ENCODE measurements at places on chromosomes 3 and 15.

DNA sequence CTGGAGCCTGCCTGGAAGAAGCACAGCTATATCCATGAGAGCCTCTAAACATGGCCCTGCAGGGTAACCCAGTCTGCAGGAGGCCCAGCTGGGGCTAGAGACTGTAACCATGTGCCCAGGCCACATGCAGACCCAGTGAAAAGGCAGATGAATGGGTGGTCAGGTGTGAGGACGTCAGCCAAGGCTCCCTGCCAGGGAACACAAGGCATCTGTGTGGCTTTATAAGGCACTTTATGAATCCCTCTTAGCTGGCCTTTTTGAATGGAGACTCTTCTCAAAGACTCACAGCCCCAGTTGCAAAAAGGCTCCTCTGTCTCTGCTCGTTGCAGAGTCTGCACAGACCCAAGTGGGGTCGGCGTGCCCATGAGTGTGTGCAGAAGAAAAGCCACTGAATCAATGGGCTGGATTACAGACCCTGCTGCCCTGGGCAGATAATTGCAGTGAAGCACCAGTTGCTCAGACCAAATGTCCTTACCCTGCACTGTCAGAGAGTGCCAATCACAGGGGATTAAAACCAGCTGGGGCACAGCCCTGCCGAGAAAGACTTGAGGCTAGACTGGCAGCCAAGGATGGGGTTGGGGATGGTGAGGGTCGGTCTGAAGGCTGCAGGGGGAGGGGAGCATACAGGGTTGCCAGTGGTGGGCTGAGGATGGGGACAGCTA lies 154.2 kb downstream of the RAB11A start:
- DNase-seq = no peak

- DNase-seq = no peak
These were observed 81.4 kb downstream of the IQSEC1 start for GRCh38 chr3:12991861-12992281.

DNA sequence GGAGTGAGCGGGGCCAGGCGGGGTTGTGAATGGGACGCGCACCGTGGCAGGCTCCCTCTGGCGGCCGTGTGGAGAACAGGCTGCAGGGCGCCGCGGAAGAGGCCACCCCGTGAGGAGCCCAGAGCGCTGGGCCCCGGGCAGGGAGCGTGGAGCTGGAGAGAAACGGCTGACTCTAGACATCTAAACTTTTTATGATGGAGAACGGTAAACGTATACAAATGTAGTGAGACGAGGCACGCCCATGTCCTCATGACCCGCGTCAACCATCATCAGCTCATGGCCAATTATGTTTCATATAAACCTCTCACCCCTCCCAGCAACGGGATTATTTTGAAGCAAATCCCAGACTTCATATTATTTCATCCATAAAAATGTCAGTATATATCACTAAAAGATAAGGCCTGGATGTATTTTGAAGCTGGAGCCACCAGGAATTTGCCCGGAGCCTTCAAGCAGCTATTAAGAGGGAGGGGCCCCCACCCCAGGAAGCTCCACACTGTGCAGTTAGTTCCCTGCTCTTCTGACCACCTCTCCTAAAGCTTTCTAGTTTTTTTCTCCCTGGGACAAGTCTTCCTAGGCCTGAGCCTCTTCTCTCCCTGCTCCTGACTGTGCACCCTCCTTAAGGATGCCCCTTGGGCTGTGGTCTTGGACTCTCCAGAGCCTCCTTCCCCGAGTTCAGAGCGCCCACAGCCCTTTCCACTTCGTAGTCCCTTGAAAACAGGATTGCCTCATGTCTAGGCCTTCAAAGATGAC lies 149.5 kb downstream of the SMAD6 start:
- peak; percentile 76 for DNase-seq

DNA sequence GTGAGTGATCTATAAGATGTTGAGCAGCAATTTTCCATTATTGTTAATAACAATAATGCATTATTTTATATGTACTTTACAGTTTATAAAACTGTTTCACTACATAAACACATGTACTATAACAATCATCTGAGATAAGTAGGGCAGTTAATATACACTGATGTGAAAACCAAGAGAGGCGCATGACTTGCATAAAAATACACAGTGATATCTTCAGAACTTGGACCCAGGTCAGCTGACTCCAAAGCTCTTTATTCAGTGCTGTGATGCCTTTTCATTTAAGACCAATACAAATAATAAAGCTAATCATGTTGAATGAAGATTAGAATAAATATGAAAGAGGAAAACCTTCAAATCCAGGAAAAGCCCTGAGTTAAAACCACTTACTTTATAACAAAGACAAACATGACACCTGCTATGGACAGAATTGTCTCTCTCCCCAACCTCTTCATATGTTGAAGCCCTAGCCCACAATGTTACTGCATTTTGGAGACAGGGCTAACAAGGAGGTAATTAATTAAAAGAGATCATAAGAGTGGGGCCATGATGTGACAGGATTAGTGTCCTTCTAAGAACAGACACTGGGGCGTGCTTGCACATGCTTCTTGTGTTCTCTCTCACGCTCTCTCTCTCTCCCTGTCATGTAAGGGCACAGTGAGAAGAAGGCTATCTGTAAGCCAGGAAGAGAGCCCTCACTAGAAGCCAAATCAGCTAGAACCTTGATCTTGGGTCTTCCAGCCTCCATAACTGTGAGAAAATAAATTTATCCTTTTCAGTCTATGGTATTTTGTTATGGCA lies 55.8 kb upstream of the TSPAN3 start:
- no peak for DNase-seq

DNA sequence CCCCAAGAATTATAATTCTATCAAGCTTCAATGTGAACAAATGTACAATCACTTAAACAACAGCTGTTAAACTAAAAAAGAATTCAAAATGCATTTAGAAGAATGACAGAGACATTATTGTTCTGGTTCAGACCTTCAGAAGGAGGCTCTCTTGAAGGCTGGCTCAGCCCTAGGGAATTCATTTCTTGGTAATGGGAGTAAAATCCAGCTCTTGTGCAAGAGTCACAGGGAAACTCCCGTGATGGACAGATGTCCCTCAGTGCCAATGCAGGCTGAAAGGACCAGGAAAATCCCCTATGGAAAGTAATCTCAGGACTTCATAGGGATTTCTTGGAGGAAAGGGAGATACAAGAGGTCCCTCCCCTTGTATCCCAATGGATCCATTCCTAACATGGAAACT lies 149.9 kb upstream of the STT3B start:
- no peak for DNase-seq

DNA sequence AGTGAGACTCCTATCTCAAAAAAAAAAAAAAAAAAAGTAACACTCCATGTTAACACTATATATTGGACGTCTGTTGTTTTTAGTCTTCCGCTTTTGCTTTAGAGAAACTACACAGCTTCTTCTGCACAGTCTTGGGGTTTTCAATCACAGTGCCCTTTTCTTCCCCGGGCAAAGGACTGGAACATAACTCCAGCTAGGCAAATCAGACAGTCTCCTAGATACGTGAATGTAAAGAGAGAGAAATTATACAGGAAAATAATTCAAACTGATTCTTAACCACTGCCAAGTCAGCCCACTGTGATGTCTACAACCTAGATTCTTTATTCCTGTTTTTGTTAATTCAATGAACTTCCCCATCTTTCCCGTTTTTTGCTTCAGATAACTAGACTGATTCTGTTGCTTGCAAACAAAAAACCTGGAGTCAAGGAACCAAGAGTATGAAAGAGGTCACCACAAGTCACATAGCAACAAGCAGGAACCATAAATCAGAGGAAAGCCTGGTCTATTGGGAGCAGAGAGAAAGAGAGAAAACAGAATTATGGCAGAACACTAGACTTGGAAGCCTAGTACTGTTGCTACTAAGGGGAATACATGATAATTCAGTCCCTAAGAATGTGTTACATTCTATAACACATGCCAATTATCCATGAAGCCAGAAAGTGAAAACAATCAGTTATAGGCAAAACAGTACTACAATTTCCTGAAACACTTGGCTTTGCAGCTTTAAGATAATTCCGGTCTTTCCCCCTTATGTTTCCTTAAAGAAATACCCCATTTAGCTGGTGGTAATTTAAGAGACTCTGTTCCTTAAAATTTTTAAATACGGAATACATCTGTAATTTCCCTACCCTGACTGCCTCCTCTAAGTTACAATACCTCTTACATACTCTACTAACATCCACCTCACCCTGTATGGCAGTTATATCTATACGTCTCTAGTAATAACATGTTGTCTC lies 63.1 kb downstream of the TBL1XR1 start:
- no peak for DNase-seq

- DNase-seq = no peak
These were observed 13.7 kb upstream of the BLM start for GRCh38 chr15:90703455-90703854.

DNA sequence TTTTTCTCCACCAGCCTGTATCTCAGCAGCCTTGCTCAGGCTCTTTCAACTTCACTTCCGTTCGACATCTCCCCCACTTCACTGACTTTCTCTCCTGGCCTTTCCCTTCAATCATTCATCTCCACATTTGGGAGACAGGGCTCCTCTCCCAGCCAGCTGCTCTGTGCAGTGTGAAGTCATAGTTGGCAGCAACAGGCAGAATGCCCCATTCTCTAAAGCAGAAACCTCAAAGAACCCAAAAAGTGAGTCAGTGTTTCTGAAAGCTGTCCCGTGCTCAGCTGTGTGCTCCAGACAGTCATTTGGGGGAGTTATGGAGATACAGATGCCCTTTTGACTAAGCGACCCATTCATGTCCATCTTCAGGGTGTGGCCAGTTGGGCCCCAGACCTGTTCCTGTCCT lies 54.3 kb downstream of the NTRK3 start:
- no peak for DNase-seq

DNA sequence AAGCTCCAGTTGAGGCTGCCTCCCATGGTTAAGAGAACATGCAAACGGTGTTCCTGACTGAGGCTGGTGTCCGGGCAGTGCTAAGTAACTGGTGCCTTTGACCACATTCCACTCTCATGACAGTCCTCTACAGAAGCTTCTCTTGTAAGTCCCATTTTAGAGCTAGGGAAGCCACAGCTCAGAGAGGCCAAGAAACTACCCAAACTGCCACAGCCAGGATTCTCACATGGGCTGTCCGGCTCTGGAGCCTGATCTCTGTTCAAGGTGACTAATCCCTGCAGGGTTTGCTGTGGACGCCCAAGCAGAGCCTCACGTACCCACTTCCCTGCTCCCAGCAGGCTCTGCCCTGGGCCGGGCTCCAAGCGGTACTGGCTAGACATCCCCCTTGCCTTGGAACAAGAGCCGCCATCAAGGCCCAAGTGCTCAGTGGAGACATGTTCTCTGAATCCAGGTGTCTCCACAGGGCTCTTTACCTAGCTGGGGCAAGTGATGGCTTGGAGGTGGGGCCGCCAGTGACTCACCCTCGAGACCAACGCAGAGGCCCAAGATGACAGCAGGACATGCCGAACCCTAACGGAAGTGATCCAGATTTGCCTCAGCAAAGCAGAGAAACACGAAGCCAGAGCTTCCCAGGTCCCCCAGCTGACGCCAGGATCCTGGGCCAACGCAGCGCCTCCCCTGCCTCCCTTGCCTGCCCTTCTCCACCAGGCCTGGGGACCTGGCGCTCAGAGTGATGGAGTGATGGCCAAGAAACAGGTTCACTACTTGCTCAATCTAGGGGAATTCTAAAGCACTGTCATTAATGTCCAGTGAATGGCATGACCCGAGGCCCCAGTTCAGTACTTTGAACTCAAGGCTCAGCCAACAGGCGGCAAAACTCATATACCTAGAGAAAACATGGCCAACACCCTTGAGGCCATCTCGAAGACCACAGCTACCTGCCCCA lies 24.4 kb downstream of the KLHL25 start:
- DNase-seq = no peak

GRCh38 chr3:69660631-69661030 lies 78.6 kb upstream of the MITF start:
- DNase-seq = no peak

DNA sequence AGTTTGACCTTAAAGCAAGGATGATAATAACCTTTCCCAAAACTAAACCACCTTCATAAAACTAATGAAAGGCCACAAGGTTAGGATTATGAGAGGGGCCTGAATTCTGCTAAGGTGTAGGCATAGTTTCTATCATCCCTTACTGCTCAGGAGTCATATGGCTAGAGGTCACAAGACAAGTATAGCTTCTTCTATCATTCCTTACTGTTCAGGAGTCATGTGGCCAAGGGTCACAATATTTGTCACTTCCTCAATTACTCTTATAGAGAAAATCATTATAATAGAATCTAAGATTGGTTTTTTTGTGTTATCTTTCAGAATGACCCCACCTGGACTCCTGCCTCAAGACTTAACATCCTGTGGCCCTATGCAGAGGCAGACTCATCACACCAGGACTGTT lies 36.6 kb downstream of the HERC1 start:
- no peak for DNase-seq

DNA sequence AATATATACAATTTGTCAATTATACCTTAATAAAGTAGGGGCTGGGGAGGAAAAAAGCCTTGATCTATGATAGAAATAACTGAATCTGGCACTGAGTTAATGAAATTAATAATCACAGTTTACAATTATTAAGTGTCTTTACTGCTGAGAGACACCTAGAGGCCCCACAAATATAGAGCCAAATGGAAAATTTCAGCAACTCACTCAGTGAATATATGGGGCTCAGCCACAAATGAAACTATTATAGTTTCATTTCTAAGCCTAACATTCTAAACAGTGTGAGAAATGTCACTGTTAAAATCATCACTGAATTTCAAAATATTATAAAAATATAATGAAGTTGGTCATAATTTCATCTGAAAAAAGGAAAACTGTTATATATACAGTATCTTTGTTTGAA lies 40.3 kb downstream of the GNB4 start:
- DNase-seq = no peak

GRCh38 chr15:95142531-95142930 lies 911.2 kb downstream of the MCTP2 start:
- DNase-seq = no peak

DNA sequence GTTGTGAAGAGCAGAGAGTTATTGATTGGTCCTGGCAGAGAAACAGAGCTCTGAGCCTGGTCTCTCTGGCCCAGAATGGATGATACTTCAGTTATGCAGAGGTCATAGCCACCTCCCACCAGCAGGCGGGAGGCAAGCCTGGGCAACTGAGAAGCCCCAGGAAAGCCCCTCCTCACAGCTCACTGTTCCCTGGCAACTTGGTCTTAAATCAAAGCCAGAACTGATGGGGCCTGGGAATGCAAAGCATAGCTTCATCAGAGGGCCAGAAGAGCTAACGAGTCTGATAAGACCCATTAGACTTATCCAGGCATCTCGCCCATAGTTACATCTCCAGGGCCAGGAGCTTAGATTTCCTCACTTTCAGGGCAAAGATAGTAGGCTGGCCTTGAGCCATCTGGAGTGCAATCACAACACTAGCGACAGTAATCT lies 5.5 kb upstream of the COLQ start:
- DNase-seq = no peak

DNA sequence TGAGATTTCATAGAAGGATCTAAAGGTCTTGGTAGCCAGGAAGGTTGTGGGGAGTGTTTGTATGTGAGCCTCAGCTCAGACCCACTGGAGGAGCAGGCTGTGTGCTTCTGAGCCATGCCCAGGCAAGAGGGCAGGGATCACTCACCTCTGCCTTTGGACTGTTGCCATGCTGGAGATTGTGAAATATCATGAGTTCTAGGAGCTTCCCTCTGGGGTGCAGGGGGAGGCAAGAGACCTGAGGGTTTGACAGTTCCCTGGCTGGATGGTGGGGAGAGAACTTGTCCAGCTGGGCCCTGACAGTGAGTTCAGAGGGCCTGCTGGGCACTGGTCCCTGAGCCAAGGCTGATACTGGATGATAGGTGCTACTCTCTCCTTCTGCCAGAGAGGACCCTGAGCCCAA lies 6.0 kb downstream of the SLC6A1 start:
- no peak for DNase-seq

- no peak for DNase-seq
These were observed 18.8 kb upstream of the PLXND1 start for GRCh38 chr3:129625072-129625874.

GRCh38 chr15:84891339-84891738 lies 6.9 kb downstream of the SLC28A1 start:
- DNase-seq = no peak

GRCh38 chr3:72205297-72205826 lies 420.4 kb upstream of the PROK2 start:
- DNase-seq = no peak
